ENCODE measurements at places on chromosomes 12 and 14. TPM values are rescaled to one million over a fixed set of nuclear protein-coding genes. Genes with fewer than 3 reads are reported as not detected.

SMCO3 gene
- total RNA-seq: not detected

SLC25A3 gene
- total RNA-seq: 1,050 TPM

CLEC9A gene
- not detected for total RNA-seq

KIF26A gene
- total RNA-seq: 46.6 TPM

TRHDE gene
- not detected for total RNA-seq

LBHD2 gene
- not detected for total RNA-seq

TMTC3 gene
- total RNA-seq: 36.5 TPM

FBXL14 gene
- total RNA-seq: 20.0 TPM

GPR65 gene
- 86.0 TPM for total RNA-seq

TMEM63C gene
- total RNA-seq: not detected

CDKN3 gene
- total RNA-seq: 177 TPM

AMIGO2 gene
- 17.4 TPM for total RNA-seq

MGP gene
- not detected for total RNA-seq

SERPINA5 gene
- not detected for total RNA-seq

A2M gene
- not detected for total RNA-seq

HEBP1 gene
- total RNA-seq: 8.6 TPM

DNA sequence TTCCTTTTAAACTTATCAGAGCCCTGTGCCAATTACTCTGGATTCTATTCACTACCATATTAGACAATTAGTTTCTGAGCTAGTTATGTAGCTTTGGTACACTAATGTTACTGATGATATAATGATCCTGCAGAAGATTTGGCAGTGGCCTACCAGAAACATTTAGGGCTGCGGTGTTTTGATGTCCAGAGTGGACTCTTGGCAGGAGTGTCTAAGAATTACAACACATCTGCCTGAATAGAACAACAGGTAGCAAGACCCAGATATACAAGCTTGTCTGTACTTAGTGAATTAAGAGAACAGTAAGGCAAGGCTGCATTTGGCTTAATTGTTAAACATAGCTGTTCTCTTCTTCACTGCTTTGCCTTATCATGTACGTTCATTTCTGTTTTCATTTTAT lies 691.6 kb upstream of the FBXO33 start:
- DNase-seq: no peak

- DNase-seq: no peak
Measured at GRCh38 chr12:122669397-122670070, 33.6 kb downstream of the HCAR2 start.

DNA sequence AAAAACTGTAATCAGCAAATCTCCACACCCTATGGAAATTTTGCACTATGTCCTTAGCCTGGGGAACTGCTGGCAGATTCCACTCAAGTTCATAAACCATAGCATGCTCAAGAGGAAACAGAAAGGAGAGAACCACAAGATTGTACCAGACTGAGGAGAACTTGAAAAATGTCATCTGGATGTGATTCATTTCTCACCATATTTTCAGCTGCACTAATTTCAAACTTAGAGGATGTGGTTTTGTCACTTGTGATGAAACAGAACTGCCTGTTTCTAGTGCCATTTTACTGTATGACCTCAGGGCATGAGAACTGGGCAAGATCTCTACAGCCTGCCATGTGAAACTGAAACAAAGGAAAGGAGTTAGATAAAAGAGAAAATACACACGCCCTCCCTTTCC lies 1493.1 kb upstream of the FLRT2 start:
- peak; percentile 4 for DNase-seq

- peak; percentile 94 for DNase-seq
Measured at GRCh38 chr14:102280376-102280962, 24.5 kb downstream of the MOK start.

GRCh38 chr12:94053676-94054075 lies 94.7 kb upstream of the PLXNC1 start:
- no peak for DNase-seq

GRCh38 chr14:54338696-54339317 lies 58.0 kb upstream of the CDKN3 start:
- peak; percentile 26 for DNase-seq

- DNase-seq: no peak
Measured at GRCh38 chr12:80222261-80222660, 122.9 kb downstream of the OTOGL start.

GRCh38 chr14:51337520-51337919 lies 97.5 kb downstream of the TMX1 start:
- DNase-seq: no peak

DNA sequence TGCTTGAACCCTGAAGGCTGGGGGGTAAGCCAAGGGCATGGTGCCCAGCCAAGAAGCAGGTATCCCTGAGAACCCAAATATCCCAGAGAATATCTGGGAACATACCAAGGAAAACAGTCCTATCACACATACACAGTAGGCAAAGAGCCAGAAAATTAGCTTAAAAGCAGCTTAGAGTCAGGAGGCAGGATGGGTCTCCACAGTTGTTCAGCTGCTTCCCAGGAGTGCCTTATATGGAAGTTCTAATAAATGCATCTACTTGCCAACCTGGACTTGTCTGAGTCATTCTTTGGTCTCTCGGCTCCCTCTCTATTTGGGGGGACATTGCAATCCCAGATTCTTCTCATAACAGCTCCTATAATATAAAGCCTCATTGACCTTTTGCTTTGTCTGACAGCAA lies 9.0 kb upstream of the GPR135 start:
- no peak for DNase-seq

DNA sequence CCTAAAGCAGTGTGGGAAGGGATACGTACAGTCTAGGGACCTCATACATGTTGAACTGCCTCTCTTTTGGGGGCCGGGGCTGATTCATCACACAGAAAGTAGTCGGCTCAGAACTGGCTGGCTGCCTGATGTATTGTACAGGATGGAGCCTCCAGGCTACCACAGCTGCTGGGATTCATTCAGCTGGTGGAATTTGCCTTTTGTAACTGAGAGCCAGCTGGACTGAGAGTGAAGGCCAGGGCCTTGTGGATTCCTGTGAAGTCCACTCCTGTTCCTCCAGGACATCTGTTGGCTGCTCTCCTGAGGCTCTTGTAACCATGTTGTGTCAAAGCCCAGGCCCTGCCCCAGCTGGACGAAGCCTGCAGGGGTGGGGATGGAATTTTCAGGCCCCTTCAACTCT lies 116.3 kb upstream of the PRICKLE1 start:
- DNase-seq: no peak

- DNase-seq: no peak
Measured at GRCh38 chr14:105075379-105076295, 10.4 kb upstream of the GPR132 start.

- no peak for DNase-seq
Measured at GRCh38 chr14:54186821-54187763, 209.7 kb upstream of the CDKN3 start.

DNA sequence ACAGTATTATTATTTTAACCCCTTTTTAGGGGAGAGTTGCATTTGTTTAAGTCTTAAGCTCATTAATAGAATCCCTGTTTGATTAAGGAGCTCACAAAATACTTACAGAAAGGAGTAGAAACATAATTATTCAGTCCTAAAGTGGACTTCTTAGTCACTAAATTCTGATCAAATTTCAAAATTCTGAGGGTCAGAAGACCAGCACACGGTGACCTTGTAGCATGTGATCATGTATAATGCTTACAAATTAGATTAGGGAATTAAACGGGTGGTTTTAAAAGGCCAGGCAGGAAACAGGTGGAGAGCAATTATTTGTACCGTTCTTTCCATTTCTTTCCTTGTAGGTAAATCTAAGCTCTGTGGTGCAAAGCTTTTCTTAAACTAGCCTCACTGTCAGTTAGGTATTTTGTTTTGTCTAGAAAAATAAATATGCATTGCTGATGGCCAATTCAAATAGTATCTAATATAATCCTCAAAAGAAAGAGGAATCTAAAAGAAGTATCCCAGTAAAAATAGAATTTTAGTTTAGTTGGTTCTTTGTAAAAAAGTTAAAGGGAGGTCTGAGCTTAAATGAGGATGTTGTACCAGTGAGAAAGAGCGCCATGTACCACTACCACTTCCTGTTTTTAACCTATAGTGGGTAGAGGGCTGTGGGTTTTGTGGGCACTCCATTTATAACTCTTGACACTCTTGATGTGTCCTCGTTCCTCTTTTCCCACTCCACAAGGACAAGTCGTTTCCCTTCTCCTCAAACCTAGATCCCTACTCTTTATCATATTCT lies 51.1 kb downstream of the SLC38A1 start:
- DNase-seq: no peak

DNA sequence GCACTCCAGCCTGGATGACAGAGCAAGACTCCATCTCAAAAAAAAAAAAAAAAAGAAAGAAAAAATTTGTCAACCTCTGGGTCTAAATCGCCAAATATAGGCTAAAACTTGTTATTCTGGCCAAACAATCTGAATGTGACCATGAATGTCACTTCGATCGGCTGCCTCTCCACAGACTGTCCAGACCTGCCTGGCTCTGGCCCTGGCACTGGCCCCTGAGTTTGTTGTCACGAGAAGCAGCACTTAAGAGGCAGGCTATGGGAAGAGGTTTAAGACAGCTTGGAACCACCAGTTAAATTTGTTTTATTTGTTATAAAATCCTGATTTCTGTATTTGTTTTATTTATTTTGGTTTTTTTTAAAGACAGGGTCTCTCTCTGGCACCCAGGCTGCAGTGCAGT lies 14.5 kb downstream of the WSB2 start:
- DNase-seq: no peak

DNA sequence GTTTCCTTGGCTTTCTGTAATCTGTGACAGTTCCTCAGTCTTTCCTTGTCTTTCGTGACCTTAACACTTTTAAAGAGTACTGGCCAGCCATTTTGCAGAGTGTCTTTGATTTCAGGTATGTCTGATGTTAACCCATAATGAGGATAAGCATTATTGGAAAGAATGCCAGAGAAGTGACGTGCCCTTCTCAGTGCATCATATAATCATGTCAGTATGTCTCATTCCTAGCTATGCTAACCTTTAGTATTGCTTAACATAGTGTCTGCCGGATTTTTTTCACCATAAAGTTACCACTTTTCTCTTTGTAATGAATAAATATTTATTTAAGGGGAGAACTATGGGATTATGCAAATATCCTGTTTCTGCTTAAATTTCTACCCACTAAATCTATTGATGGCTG lies 28.5 kb downstream of the RERG start:
- DNase-seq: no peak

DNA sequence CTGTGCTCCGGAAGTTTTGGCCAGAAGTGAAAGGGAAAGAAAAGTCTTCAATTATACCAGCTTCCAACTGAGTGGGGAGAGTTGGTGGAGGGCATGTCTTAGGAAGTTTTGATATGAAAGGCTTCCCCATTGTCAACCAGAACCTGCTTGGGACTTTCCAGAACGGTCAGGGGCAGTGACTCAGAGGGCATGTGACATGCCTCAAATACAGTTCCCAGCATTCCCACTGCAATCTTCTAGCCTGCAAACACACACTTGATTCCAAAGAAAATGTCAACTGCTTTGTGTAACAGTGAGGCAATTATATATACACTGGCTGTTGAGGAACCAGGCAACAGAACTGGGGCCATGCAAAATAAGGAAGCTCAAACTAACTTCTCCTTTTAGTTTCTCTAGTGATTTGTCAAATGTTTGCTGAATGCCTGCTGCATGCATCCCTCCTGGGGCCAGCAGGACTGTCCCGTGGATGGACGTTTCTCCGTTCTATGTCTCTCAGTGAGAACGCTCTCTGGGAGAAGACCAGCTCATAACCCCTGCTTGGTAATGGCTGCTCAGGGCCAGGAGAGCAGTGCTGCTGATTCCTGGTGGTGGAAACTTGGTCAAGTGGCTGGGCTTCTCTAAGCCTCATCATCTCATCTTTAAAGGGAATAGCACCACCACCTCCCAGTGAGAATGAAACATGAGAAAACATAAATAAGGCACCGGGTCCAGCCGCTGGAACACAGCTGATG lies 18.3 kb downstream of the SLC25A47 start:
- DNase-seq: no peak

DNA sequence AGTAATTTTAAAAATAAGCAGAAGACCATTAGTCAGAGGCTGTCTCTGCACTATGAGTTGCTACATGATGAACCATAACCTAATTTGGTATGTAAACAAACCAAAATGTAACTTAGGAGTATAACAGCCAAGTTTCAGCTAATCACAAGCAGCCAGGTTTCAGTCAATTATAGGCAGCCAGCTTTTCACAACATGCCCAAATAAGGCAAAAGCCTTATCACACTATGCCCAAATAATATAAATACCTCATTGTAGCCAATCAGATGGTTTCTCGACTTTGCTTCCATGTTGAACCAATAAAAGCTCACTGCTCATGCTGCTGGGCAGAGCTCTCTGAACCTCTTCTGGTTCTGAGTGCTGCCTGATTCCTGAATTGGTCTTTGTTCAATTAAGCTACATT lies 38.6 kb downstream of the GARIN6 start:
- no peak for DNase-seq

GRCh38 chr12:118689793-118690192 lies 291.5 kb upstream of the SRRM4 start:
- no peak for DNase-seq

- DNase-seq: peak; percentile 70
Measured at GRCh38 chr14:55807053-55807880, 227.3 kb downstream of the KTN1 start.

DNA sequence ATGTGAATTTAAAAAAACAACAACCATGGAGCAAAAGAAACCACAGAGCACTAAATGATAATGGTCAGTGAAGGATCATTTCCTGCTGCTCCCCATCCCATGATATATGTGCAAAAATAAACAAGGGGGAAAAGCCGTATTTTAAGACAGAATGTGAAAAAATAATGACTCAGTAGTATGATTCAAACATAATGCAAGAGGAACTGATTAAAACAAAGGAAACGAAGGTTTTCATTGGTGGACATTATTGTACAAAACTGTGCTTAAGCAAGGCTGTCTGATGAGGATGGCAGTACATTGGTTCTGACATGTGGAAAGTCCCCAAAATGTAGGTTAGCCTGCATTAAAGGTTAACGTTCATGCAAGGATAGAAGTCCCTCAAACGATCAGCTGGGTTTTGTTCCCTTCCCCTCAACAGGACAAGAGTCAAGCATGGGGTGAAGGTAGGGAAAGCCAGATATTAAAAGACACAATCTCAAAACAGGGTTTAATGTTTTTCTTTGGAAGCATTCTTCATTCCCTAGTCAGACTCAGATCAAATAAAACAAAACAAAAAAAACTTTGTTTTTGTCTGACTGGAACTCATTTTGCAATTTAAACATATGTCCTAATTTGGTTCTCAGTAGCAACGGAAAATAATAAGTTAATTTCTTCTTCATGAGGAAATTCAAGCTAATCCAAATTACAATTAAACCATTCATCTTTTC lies 26.3 kb upstream of the PTGDR start:
- no peak for DNase-seq

- DNase-seq: no peak
Measured at GRCh38 chr12:12877781-12878455, 13.4 kb upstream of the GPRC5A start.

GRCh38 chr12:41656454-41656853 lies 468.3 kb downstream of the PDZRN4 start:
- DNase-seq: no peak

- no peak for DNase-seq
Measured at GRCh38 chr14:31292937-31293616, 85.5 kb upstream of the HECTD1 start.

GRCh38 chr14:57492859-57493258 lies 798 bp downstream of the CCDC198 start:
- no peak for DNase-seq

- no peak for DNase-seq
Measured at GRCh38 chr14:45891417-45892080, 638.5 kb upstream of the MIS18BP1 start.

Data from NCI-H460 (cell line).